GM20000 (cell line): ENCODE measurements at places on chromosomes 1 and 21.

- DNase-seq = no peak
Measured at GRCh38 chr1:58762806-58763205, 21.0 kb downstream of the JUN start.

- no peak for DNase-seq
Measured at GRCh38 chr1:6800745-6801144, 15.5 kb downstream of the CAMTA1 start.

DNA sequence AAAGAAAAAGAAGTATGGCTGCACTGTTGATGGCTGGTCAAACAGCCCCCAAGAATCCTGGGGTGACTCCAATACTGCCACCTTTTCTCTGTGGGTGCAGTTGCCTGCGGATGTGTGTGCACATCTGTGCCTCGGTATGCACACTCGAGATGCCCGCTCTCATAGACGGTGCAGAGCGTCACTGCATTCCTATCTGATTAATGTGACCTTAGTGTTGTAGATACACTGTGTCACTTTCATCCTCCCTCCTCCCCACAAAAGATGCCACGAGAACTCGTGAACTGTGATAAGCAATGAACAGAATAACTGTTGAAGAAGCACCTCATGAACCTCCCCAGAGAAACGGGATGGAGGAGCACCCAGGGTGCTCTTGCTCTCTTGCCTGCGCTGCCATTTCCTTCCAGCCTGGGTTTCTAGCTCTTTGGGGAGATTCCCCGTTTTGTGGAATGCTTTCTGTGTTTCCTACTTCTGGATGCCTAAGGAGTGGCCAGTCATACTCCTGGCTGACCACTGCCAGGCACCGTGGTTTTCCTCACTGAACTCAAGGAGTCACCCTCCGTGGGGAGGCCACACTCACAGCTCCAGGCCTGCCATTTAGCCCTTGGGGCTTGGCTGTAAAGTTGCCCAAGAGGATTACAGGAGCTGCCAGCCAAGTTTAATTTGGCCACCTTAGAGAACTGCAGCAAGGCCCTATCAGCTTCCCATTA lies 32.0 kb downstream of the NTPCR start:
- DNase-seq = no peak

- no peak for DNase-seq
Measured at GRCh38 chr1:60229821-60230220, 156.3 kb upstream of the C1orf87 start.

GRCh38 chr1:54543729-54544496 lies 4.1 kb upstream of the ACOT11 start:
- DNase-seq = no peak
